Peyer's patch (tissue), 4 donors: ENCODE measurements at places on chromosomes 5 and 9.

GRCh38 chr5:17813214-17813613 is 179.0 kb downstream of the TAF11L14 start:
- no peak for DNase-seq

- DNase-seq: no peak
Measured at GRCh38 chr9:87611776-87612175, 114.1 kb downstream of the DAPK1 start.

- no peak for DNase-seq
Measured at GRCh38 chr9:107949061-107949460, 459.5 kb upstream of the KLF4 start.

DNA sequence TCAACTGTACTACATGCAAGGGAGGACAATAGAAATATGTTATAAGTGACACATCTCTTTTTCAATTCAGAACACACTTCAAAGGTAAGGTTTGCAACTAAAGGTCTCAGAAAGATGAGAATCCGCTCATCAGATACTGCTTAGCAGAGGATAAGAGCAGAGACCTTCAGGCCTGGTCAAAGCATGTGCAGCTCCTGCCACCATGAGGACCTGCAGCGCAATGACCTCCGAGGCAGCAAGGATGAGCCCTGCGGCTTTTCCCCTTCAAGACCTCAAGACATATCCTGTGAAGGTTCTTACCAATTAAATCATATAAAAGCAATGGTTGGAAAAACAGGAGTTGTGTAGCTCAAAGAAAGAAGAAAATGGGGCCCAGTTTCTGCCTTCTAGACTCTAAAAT is 135.8 kb downstream of the TRIM36 start:
- no peak for DNase-seq

DNA sequence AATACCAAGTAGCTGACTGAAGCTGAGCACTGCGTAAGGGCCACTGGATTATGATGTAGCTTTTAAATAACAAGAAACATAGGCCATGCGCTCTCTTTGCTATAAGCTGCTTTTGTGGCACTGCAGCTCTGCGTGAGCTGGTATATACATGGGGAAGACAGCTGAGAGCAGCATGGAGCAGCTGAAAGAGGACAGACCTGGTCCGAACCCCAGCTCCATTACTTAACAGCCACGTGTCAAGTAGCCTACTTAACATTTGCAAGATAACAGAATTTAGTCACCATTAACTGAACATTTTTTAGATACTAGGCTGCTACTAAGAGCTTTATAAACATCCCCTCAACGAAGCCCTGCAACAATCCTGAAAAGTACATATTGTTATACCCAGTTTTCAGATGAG is 69.3 kb downstream of the PTPN3 start:
- no peak for DNase-seq

DNA sequence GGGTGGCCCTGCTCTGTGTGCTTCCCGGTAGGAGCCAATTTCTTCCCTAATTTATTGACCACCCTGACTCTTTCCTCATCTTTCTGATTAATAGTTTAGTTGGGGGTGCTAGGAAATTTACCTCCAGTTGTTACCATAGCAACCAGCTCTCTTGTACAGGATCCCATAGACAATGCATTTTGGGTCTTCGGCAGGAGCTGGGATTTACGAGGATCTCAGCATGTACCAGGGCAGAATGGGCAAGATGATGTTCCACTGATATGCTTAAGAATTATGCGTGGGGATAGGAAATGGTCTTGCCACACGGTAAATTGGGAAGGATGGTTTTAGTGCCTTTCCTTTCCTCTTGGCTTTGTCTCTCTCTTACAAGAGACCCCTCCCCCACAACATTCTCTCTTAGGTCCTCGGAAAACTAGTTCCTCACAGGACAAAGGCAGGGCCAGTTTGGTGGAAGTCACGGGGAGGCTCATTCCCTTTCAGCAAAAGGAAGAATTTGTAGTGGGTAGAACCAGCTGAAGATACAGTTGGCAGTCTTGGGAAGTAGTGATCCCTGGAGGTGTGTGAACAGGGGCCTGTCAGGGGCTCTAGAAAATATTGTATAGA is 133.4 kb upstream of the SHB start:
- DNase-seq: no peak

GRCh38 chr9:16959391-16959790 is 88.9 kb upstream of the BNC2 start:
- DNase-seq: no peak

DNA sequence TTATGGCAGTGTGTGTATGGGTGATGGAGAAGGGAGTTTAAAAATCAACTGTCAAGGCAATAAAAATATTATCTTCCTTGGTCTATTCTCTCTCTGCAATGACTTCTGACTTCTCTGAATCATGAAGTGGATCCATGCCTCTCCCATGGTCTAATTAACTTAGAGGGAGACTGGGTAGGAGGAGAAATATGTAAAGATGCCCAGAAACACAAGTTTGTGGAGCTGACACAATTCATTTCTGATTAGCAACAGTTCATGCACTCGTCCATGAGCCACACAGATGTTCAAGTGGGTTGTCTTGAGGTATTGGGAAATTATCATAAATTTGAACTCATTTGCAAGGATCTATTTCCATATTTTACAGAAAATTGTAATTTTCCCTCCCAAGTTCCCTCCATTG is 38.1 kb downstream of the INSYN2B start:
- no peak for DNase-seq

GRCh38 chr9:21527579-21527978 is 45.5 kb upstream of the IFNE start:
- no peak for DNase-seq

GRCh38 chr9:121781145-121781548 is 129.7 kb downstream of the DAB2IP start:
- DNase-seq: no peak

DNA sequence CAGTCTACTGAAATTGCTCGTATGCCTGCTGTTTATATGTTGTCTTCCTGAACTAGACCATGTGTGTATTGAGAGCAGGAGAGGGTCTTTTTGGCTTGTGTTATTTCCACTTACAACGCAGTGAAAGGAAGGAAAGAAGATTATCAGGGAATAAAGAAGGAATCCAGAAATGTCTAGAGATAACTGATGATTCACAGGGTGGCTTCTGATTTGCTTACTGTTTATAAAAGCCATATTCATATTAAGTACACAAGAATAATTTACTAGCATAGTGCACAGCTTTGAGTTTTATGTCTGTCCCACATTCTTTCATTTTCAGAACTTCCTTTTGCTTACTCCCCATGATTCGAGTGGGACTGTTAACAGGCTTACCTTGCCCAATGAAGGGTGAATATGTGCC is 72.1 kb downstream of the PRLR start:
- no peak for DNase-seq

DNA sequence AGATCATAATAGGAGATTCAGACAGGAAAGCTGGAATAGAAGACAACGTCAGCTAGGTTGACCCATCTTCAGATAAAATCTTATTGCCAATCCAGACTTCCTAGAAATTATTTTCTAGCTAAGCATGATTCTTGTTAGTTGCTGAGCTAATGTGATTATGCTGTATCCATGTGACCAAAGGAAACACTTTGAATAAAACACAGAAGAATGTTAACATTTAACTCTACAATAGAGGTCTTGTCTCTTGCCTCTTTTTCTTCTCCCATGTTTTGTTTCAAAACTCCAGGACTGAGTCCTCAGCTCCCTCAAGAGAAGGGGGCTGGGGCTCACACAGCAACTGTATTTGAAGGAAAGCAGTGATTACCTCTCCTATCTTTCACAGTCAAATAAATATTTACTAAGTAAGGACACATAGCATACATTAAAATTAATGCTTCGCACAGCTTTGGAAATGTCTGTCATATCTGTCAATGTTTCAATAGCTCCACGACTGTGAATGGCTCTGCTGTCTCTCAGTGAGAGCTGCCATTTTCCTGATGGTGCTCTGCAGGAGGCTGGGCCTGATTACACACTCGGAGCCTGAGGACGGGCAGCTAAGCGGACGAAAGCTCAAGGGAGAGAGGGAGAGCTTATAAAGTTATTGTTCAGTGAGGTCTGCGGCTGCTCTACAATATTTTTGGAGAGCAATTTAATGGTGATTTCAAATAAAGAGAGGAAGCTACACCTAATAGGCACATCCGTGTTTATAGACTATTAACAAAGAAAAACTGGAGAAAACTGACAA is 64.8 kb upstream of the ZNF462 start:
- DNase-seq: no peak

GRCh38 chr9:121954477-121955140 is 138.5 kb downstream of the TTLL11 start:
- no peak for DNase-seq

DNA sequence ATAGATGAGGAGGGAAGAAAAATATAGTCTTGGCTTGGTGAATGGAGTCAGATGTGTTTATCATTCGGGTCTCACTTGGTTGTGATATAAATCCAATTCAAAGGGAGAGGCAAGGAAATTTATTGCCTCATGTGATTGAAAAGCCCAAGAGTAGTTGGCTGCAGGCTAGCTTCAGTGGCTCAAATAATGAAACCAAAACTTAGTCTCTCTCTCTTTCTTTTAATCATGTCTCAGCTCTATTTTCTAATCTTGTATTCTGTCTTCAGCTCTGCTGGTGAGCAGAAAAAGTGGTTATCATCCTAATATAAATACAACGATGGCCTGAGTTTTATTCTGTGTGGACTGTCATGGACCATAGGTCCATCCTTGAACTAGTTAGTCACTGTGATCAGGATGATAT is 234.2 kb upstream of the PPP1R2B start:
- no peak for DNase-seq

DNA sequence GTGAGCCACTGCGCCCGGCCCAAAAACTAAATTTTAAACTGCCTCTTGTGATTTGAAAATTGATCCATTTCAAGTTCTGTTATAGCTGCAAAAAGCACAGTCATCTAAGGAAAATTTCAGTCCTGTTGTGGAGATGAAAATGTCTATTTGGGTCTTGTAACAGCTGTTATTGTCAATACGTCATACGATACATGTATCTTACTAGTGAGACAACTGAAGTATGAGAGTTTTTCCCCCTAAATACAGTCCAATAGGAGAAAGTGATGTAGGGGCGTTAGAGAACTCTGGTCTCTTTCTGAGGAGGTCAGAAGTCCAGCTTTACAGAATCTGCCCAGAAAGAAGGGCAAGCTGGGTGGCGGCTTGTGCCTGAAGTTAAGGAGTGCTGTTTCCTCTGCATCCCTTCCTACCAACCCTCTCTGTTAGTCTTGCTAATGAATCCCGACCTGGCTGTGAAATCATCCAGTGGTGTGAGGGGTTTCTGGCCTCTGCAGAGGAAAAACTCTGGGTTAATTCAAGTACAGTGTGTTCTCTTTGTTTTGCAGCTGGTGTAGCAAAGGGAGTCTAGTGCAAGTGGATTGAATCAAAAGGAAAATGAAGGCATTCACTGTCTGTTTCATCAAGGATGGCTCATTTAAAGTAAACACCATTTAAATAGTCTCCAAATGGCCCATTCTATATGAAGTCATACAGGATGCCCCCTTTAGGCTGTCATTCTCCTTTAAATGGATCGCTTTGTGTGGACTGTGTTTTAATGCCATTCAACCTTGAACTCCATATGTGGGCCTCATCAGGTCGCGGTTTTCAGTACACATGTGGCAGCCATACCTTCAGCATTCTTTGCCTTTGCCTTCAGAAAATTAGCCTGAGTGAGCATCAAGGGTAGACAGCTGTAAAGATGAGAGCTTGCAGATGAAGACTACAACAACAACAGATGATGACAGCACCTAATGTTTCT is 59.0 kb downstream of the AOPEP start:
- DNase-seq: no peak

- DNase-seq: peak; percentile 29
Measured at GRCh38 chr9:120366644-120367019, 213.3 kb downstream of the CDK5RAP2 start.

- no peak for DNase-seq
Measured at GRCh38 chr9:85688361-85688760, 53.4 kb downstream of the AGTPBP1 start.

DNA sequence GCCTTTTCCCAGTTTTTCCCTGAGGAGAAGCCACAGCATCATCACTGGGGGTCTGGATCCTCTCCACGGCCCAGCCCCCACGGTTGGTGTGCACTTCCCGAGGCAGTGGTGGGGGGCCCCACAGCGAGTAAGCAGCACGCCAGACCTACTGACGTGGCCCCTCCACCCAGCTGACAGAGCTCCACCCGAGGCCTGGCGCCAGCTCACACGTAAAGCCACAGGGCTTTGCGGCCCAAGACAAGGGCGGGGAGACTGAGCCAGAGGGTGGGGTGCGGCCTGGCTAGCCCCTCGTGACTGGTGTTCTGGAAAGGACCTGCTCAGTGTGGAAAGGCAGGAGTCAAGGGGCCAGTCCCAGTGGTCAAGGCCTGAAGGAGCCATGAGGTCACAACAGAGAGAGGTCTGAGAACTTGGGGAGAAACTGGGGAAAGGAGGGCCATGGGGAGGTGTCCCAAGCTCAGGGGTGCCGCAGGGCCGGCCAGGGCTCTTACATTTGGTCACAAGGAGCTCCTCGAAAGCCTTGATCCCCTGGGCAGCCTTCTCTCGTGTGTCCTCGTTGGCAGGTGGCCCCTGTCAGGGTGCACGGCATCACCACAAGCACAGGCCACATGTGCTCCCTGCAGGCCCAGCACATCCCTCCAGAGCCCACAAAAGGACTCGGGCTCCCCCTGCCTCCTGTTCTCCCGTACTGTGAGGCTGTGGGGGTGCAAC is 5.5 kb downstream of the SNAPC4 start:
- no peak for DNase-seq

GRCh38 chr5:137847687-137848086 is 20.0 kb upstream of the MYOT start:
- DNase-seq: no peak

DNA sequence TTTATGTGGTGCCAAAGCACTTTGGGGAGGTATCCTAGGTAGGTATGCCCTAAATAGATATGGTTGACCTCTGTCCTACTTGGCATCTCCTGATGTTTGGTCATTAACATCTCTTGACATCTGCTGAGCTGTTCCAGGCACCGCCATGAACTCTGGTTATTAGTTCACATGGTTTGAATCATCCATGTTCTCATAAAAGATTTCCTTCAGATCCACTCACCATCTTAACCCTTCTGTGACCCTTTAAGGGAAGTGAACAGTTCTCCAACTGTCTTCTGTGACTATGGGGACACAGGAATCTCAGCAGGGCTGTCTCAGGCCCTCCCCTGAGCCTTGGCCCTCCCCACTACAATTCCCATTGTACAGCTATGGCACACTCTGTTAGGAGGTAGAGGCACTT is 167.7 kb downstream of the CDH6 start:
- DNase-seq: no peak

- no peak for DNase-seq
Measured at GRCh38 chr5:87278590-87279100, 11.0 kb downstream of the RASA1 start.

GRCh38 chr5:8020861-8021514 is 152.0 kb downstream of the MTRR start:
- DNase-seq: no peak

- no peak for DNase-seq
Measured at GRCh38 chr5:139402561-139403158, 1.2 kb downstream of the SPATA24 start.

DNA sequence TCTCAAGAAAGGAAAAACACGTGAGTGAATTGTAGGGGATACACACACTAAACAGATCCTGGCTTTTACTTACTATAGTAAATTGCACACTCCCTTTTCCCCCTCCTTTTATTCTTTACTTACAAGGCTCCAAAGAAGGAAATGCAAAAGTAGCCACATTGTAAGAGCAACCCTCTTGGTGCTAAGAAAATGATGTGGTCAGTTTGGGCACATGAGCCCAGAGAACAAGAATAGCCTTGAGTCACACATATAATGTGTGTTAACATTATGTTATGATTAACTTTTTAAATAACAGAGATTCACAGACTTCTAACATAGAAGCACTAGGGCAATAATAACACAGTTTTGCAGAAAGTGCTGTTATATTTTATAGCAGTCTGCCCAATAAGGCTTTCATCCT is 48.5 kb downstream of the PCSK5 start:
- no peak for DNase-seq
